ENCODE measurements at places on chromosomes 7 and 10.
A peak's percentile ranks its signal among the peaks of the same experiment; 100 is the strongest.

GRCh38 chr7:10468908-10469307 lies 504.8 kb upstream of the PHF14 start:
- DNase-seq = no peak

DNA sequence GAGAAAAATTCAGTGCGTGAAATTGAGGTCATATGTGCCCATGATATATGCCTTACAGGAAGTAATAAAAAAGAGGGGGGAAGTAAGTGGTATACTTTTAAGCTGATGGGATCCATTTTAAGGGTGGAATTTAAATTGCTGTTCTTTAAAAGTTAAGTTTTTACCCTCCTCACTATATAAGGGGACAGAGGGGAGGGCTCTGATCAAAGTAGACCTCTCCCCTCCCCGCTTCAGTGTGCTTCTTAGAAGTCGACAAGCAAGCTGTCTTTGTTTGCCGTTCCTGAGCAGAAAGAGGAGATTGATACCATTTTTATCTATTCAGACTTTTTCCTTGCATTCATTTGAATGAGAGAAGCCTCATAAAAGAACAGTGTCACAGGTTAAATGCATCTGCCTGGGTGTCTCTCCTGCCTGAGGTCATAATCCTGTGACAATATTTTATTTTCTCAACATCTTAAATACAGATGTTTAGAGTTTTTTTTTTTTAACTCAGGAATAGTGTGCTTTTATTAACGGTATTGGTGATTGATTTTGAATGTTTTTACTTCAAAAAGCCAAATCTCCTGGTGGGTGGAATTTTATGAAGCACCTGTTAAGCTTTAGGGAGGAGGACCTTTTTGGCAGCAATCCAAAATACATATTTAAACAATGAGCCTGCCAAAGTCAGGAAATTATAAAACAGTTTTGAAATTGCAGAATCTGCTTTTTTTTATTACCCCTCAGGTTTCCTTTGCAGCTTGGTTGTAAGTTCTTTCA lies 141.7 kb downstream of the KAT6B start:
- DNase-seq = no peak

GRCh38 chr10:130787243-130787642 lies 524.3 kb downstream of the TCERG1L start:
- no peak for DNase-seq

DNA sequence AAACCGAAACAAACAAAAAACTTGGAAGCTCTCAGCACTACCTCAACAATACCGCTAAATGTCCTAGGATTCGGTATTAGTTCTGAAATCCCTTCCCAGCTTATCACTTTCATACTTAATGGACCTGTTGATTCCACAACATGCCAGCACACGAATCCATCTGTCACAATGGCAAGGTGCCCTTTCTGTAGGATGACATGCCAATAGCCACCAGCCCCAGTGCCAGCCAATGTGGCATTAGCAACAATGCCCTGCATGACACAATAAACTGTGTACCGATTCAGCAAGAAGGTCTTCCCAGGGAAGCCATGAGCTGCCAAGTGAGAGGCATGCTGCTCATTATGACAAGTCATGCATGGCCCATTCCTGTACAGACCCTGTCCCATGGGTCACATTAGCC lies 35.6 kb upstream of the CHCHD3 start:
- no peak for DNase-seq

DNA sequence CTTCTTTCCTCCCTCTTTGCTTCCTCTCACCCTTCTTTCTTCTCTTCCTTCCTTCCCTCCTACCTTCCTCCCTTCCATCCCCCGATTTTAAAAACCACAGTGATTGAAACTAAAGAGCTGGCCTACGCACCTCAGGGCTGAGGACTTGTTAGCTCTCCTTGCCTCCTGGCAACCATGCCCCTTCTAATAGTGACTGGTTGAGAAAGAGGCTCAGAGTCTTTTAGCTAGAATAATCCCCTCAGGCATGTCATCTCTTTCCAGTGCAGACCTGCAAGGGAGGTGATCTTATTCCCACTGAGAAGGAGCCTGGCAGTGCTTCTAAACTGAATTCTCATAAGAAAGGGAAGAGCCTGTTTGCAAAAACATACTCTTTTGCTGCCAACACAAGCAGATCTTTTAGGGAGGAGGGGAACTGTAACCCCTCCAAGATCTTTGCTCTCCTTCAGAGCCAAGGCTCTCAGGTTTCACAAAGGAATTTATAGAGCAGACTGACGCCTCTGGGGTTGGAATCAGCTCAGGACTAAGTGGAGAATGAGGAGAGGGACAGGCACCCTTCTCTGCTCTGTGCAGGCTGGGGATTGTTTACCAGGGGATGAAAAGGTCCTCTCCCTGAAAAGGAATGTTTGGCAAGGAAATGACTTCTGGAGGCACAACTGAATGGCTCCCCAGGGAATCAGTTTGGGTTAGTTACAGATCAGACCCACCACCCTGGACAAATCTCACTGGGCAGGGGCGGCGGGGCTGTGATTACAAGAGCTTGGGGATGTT lies 9.4 kb upstream of the ANKRD1 start:
- DNase-seq = no peak

- DNase-seq = no peak
Measured at GRCh38 chr10:11104772-11105675, 87.4 kb downstream of the CELF2 start.

DNA sequence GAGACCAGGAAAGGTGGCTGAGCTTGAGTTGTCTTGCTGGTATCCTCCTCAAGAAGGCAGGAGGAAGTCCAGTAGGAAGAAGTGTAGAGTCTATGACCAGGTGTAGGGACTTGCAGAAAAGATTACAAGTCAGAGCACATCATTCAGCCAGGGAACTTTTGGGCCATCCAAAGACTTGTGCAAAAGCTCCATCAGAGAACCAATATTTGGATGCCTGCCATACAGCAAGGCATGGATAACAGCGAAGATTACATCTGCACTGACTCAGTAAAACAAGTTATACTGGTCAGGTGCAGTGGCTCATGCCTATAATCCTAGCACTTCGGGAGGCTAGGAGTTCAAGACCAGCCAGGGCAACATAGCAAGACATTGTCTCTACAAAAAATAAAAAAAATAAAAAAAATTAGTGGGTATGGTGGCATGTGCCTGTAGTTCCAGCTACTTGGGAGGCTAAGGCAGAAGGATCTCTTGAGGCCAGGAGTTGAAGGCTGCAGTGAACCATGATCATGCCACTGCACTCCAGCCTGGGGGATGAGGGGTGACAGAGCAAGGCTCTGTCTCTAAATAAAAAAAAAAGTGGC lies 13.2 kb upstream of the NMT2 start:
- DNase-seq = no peak

DNA sequence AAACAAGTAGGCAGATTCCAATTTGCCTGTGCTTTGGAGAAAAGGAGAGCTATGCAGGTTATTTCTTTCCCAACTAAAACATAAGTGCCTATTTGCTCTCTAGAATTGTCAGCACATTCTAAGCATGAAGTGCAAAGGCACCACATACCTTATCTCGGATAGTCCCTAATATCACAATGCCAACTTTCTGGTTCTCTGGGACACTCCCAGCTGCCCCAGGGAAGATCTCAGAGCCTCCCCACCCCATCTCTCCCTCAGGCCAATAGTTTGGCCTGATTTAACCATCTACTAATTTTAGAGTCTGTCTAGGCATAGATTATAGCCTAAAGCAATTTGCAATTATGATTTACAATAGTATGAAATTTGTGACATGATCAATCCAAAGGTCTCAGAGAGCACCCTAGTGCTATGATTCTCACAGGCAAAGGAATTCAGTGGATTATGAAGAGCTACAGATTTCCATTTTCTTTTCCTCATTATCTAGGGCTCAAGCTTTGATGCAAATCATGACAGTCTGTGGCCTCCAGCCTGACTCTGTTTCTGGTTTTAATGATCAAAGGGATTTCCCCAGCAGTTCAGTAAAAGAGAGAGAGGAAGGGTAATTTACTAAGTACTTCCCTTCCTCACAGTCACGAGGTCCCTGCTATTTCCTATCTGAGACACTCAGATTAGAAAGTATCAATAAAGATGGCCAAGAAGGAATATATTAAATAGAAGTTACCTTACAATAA lies 29.0 kb upstream of the IL6 start:
- no peak for DNase-seq

GRCh38 chr10:30092151-30092790 lies 32.9 kb upstream of the JCAD start:
- no peak for DNase-seq

DNA sequence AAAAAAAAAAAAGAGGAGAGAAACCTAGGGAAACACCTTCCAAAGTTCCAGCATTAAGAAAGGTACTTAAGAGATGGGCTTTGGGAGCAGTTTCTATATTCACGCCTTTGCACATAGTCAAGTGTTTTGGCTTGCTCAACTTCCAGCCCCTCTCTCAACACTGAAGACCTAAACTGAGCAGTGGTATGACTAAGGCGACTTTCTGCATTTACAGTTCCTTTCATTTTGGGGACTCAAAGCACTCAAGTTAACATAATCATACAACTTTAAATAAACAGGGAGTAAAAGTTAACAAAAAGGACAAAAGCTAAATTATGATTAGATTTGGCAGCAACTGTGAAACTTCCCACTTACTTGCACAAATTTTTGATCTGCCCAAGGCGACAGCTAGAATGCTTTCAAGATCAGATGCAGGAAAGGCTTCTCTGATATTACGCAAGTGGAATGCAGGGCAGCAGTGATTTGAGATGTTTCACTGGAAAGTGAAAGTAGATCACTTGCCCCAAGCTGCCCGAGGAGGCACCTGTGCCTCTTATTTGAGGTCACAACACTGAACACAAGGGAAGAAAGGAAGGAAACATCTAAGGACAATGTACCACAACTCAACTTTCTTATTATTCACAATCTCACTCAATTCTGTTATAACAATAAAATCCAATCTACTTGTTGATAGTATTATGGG lies 199.5 kb downstream of the SKAP2 start:
- DNase-seq = no peak

DNA sequence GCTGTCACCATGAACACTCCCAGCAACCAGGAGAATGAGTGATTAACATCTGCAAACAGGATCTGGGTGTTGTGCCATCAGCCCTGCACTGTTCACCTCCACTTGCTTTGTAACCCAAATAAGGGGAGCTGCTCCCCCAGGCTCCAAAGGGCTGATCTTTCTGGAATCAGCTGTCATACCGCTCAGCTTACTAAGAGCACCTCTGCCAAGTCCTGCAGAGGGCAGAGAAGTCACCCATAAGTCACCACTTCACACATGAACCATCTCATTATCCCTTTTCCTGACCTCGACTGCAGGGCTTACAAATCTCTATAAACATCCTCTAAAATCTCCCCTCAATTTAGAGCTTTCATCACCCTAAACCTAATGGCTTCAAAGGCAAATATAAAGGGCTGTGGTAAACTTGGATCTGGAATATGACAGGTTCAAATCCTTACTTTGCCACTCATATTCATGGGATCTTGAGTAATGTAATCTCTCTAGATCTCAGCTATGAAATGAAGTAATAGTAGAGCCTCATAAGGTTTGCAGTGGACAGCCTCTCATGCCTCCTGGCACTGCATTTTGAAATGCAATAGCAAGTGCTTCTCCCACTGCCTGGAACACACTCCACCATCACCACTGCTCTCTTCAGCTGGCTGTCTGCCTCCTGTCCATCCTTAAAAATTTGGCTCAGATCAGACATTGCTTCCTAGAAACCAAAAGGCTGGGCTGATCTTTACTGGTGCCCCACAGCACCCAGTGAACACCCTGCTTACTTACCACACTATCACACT lies 38.8 kb downstream of the ERLIN1 start:
- no peak for DNase-seq

DNA sequence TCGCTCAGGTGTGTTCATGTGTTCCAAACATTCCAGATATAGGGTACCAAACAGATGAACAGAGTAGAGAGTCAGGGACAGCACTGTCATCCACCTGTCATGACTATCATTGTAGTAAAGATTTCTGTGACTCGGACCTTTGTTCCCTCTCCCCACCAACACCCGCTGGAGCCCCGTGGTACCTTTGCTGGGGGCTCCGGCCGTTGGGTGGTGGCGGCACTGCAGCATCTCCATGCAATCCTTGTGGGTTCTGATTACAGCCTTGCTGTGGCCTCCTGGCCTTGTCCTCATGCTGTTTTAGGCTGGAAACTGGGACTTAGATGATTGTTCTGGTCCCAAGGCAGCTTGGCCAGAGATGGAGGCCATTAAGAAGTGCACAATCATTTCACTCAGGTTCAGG lies 247.3 kb downstream of the SKAP2 start:
- DNase-seq = no peak

- no peak for DNase-seq
Measured at GRCh38 chr7:153859239-153859638, 193.0 kb upstream of the DPP6 start.

GRCh38 chr7:119175911-119176627 lies 951.6 kb downstream of the ANKRD7 start:
- no peak for DNase-seq

DNA sequence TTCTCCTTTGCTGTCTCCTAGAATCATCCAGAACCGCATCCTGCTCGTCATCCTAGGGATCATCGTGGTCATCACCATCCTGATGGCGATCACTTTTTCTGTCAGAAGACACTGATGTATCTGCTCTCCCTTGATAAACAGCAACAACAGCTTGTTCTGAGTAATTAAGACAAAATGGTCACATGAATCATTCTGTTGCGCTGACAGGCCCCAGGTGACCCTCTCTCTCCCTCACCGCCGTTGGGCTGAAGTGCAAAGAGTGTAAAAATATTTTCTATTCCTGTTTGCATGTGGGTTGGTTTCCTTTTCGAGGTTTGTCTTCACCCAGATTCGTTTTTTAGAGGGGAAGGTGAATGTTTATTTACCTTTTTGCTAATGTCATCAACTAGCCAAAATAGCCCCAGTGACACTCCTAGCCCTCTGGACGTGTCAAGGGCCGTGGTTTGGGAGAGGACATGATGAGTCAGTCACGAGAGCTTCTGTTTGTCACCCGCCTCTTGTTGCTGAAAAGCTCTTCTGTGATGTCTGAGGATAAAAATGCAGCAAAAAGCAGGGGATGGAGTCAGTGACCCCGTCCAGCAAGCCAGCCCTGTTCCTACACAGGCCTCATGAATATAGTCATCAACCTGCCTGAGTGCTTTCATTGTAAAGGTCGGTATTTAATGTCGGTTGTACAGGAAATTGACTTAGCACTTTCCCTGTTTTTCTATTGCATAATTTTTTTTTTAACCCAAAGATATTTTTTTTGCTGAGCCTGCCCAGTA lies 134.6 kb upstream of the TCF7L2 start:
- no peak for DNase-seq

- peak; percentile 50 for DNase-seq
Measured at GRCh38 chr7:44072364-44073231, 7.2 kb upstream of the PGAM2 start.

GRCh38 chr10:126391192-126391885 lies 3.1 kb upstream of the ADAM12 start:
- DNase-seq = no peak

DNA sequence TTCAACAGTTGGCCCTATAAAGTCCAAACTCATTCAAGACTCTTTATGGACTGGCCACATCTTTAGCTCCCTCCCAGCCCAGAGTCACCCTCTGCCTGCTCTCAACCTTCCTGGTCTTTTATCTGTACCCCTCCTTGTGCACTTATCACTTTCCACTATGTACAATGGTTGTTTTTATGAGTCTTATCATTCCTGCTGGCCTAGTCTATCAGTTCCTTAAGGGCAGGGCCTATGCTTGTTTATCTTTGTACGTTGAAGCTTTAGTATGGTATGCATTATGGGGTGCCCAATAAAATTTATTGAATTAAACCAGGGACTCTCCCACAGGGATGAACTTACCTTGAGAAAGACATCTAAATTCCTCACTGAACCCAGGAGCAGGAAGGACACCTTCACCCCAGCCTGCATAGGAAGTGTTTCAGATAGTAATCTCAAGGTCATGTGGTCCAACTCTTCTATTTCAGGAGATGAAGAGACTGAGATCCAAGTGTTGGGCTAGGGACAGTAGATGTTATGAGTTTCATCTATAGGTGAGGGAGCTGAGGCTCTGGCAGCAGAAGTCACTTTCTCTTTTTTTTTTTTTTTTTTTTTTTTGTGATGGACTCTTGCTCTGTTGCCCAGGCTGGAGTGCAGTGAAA lies 13.3 kb upstream of the PDCD4 start:
- DNase-seq = no peak

Data from stimulated activated CD4-positive, alpha-beta T cell treated with anti-CD3 and anti-CD28 coated beads, Interleukin-4, amount 100 ng/mL, for 1 hour (primary cell).